ENCODE measurements at places on chromosomes 16 and 17.
A peak's percentile ranks its signal among the peaks of the same experiment; 100 is the strongest.

DNA sequence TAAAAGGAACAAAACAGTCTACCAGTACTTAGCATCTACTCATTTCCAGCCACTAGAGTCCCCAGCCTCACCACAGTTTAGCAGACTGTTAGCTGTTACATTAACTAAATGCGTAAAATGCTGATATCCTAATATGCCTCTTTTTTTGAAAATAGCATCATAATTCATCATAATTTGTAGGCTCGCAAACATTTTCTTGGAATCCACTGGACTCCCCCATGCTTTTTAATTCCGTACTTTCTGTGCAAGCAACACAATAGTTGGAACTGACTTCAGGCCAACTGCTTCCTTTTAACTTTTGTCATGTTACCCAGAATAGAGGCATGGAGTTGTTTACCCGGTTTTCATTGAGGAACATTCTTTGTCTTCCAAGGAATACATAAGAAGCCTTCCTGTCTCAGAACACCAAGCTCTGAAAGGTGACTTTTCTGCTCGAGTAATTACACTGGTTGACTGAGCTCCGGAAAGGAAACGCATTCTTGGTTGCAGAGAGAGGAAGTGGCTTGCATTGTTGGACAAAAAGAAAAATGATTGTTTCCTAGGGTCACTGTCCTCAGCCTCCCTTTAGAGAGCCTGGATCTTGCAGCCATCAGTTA, 30.9 kb upstream of the SEC14L1 start:
- DNase-seq: no peak

- DNase-seq: peak; percentile 42
These were observed at the start of gene TPPP3 for GRCh38 chr16:67393111-67393787. TPPP3 (minus strand) TSS chr16:67393498; CDS start chr16:67391111, 2,387 bp downstream.

- no peak for DNase-seq
These were observed 6.3 kb upstream of the ABAT start for GRCh38 chr16:8668113-8668512.

- no peak for DNase-seq
These were observed 5.7 kb upstream of the ATXN1L start for GRCh38 chr16:71840052-71840451.

DNA sequence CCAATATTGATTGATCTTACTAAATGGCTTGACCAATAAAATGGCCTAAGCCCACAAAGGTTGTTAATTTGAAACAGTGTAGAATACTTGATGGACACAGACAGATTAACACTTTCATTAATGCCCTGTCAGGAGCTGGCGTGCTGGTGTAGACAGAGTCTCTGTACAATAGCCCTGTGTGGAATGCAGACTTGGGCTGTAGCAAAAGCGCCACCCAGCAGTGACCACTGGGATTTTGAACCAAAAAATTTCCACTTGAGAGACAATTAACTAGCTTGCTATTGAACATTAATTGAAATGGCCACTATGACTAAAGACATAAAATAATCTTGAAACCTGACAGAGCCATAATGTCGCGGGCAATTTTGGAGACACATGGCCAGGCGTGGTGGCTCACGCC, 19.7 kb upstream of the GUCY2D start:
- no peak for DNase-seq

GRCh38 chr17:1003972-1004768, 7.2 kb downstream of the TIMM22 start:
- no peak for DNase-seq

GRCh38 chr17:76868669-76869495, 678 bp downstream of the MGAT5B start:
- peak; percentile 6 for DNase-seq

DNA sequence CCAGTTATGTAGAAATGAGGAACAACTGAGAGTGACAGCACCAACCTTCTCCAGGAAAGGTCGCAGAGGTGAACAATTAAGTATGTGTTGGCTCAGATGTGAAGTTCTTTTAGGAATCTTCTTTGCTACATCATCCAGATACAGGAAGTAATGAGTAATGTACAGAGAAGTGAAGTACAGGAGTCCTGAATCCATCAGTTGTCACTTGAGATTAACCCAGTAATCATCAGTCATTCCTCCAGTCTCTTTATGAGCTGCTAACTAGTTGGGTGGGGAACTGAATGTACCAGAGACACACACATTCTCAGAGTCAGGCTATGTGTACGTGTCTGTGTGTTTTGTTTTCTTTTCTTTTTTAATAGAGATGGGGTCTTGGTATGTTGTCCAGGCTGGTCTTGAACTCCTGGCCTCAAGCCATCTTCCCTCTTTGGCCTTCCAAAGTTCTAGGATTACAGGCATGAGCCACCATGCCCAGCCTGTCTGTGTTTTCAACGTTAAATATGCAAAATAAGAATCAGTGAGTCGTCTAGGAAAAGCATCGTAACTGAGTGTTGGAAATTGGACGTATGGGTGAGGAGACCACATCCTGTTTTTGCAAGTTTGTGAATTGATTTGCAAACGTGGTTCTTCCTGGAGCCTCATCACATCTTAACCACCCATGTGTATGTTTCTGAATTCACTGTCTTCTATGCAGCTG, 19.9 kb downstream of the ZNF200 start:
- DNase-seq: no peak

GRCh38 chr16:8874388-8874787, 5.6 kb upstream of the CARHSP1 start:
- no peak for DNase-seq

- no peak for DNase-seq
These were observed 183.6 kb downstream of the MAP2K6 start for GRCh38 chr17:69597898-69598692.

GRCh38 chr16:28136751-28137434, 73.4 kb upstream of the GSG1L start:
- DNase-seq: no peak

Measured in stimulated activated CD4-positive, alpha-beta T cell treated with anti-CD3 and anti-CD28 coated beads, Interleukin-4, amount 100 ng/mL, for 1 hour (primary cell).